ENCODE measurements at places on chromosomes 7 and 10.

DNA sequence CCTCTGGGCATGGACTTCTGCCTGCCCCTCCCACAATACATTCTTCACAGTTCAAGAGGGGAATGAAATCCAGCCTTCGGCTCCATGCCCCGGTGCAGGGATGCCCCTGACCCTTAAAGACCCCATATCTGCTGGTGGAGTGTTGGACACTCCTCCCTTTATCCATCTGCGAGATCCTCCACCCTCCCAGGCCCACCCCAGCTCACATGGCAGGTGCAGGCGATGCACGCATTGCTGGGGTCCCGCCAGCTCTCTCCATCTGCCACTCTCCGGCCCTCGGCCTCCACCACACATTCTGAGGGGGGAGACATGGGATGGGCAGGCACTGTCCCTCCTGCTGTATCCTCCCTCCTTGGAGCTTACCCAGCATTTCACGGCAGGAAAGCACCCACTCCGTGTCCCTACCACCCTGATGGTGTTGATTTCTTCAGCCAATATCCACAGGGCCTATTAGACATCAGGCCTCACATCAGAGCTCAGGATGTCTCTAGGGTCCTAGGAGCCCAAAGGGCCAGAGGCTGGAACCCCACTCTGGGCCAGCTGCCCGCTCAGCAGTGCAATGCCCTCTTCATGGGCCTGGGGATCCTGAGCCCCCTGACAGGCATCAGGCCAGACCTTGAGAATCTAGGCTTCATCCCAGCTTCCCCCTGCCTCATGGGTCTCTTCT is 18.3 kb downstream of the ATP6V1F start:
- DNase-seq = no peak

DNA sequence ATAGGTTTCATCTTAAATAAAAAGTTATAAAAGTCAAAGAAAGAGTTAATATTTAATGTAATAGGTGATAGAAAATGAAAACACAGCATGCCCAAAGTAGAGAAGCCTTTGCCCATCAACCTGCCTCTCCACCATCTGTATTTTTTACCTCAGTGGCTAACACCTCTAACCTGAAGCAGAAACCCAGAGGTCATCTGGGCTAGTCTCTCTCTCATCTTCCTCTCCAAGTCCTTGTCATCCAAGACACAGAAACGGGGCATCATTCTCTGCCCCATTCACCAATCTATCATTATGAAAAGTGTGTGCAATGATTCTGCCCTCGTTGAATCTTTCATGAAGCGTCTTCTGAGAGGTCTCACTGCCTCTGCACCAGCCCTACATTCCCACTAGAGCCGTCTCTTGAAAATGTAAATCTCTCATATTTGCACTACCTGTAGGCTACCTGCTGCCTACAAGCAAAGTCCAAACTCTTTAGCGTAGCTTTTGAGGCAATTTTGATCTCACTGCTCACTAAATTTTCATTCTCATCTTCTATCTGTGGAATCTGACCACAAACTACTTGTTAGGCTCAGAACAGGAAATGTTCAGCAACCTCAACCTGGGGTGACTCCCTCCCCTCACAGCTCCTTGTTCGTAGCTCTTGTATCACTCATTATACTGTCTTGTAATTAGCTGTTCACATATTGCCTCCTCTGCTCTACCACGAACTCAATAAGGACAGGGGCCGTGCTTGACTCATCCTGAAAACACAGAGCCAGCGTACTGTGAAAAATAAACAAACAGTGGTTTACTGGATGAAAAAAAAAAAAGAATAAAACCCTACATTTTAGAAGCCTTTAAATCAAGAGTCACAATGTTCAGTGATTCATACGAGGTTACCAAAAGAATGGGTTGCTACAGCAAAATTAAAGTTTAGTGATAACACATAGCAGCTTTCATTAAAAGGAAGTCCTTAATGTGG is 83.1 kb downstream of the CTNNA3 start:
- DNase-seq = no peak

DNA sequence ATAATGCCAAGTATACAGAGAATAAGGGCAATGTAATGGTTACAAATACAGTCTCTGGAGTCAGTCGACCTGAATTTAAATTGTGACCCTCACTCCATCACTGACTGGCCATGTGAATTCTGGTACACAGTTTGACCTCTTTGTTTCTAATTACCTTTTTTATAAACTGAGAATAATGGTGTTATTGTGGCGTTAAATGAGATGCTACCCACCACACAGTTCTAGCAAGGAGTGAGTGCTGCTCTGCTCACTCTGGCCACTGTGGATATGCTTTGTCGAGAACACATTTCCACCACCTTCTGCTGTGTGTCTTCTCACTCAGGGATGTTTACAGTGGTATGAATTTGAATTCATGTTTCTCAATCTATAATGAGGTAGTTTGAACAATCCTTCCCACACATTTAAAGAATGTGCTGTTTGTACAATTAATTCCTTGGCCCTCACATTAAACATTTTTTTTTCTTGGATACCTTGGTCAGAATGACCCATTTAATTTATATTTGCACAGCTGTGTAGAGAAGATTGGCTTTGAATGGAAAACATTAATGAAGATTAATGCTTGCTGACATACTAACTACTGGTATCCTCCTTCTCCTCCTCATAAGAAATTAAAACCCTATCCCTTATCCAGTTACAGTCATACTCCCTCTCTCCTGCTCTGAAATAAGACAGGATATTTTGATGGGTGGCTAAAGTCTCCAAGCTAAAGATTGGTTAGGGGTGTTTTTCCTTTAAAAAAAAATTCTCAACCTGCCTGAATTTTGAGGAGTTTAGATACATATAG is 42.4 kb downstream of the PLCE1 start:
- no peak for DNase-seq

DNA sequence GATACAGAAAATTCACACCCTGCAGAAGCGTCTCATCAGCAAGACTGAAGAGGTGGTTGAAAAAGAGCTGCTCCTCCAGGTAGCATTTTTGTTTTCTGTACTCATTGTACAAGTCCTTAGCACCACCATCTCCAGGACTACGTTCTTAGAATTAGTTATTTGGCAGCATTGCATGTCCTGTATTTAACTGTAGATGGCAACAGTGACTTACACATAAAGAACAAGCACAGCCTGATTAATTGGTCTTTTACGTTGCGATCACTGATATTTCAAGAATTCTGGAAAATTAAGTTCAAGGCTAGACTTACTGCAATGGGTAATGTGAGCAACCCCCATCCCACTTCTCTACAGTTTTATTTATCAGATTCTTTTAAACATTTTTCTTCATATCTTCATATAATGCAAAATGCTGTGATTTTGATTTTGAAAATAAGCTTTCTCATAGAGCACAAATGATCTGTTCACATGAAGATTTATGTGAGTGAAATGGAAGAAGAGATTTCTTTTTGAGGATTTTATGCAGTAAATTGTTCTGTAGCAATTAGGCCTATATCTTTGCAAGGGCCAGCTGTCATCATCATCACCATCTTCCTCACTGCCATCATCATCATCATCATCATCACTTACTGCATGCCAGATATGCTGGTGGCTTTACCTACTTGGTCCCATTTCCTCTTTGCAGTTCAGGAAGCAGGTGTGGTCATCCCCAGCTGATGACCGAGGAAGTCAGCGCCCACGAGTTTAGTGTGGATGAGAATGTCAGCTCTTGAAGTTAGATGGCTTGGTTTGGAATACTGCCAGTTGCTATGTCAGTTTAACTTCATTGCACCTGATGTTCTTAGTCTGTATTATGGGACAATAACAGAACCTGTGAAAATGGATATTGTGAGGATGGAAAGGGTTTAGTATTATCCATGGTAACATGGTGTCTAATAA is 53.4 kb downstream of the CFAP58 start:
- no peak for DNase-seq

GRCh38 chr7:2713978-2714377 is 26.0 kb downstream of the AMZ1 start:
- no peak for DNase-seq

DNA sequence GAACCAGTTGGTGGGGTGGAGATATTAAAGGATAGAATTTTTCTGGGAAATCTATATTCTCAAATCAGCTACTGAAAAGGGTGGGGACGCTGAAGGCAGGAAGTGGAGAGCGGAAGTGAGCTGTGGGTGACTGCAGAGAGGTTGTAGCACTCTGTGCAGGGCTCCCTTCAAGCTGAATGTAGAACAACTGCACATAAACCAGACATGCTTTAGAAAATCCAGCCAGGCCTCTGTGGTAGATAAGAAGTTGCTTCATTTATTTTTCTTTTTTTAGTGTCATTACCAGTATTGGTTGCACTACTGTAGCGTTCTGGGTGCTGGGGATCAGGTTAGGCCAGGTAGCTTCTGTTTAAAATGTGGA is 127.8 kb downstream of the CELF2 start:
- DNase-seq = no peak

Measured in thoracic aorta (tissue), 2 donors.